A673 (cell line): ENCODE measurements at places on chromosomes 3 and 15.

GRCh38 chr15:78421238-78421965, 16.6 kb upstream of the IREB2 start:
- no peak for DNase-seq

DNA sequence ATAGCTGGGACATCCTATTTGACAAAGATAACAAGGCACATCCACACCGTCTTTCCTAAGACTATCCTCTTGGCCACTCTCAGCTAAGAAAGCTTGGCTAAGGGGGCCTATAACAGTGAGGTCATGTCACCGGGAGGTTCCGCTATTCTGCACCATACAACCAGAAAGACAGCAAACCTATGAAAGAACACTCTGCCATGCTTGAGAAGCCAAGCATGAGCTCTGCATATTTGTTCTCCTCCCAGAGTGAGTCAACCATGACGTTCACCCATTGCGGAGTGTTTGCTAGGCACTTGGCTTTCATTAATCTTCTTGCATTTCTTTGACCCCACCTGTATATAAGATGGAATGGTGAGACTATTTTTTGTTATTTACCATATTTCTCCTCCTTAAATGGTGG, 141.2 kb downstream of the GMNC start:
- no peak for DNase-seq

DNA sequence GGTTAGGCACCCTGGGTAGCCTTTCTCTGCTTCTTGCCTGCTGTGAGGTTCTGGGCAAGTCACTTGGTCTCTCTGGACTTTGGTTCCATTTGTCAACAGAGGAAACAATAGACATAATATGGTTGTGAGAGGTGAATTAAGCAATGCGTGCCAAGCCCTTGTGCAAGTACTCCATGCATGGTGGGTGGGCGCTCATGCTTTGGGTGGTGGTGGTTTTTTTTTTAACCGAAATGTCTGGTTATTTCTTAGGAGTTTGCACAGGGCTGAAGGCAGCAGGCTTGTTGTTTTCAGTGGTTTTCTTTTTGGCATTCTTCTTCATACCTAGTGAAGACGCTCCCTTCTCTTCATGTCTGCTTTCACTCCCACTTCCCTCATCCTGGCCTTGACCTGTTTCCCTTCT, 84.2 kb upstream of the LRTM1 start:
- DNase-seq: no peak

- no peak for DNase-seq
These were observed 119.2 kb upstream of the UBE2E1 start for GRCh38 chr3:23686519-23686918.

DNA sequence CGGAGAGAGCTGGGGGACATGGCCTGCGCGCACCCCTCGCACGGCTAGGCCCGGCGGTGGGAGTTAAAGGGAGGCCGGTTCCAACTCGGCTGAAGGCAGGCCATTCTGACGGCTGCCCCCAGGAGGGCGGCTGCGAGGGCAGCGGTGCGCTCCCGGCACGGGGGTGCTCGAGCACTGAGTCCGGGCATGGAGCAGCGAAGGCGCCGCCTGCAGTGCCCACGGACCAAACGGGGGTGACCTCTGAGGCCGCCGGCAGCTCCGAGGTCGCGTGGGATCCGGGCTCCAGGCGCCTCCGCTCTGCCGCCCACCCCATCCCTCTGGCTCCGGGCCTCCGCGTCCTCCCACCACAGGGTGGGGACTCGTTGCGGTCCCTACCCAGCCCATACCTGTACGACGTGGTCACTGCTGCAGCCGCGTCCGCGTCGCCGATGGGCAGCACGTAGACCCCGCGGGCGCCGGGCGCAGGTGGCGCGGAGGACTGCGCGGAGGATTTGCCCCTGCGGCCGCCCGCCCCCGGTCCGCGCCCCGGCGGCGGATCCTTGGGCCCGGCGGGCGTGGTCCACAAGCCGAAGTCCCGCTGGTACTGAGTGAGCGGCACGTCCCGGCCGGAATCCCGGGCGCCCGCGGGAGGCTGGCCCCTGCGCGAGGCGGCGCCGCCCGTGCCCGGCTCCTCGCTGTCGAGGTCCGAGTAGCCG, 469 bp downstream of the MAP6D1 start:
- DNase-seq: peak; percentile 17

DNA sequence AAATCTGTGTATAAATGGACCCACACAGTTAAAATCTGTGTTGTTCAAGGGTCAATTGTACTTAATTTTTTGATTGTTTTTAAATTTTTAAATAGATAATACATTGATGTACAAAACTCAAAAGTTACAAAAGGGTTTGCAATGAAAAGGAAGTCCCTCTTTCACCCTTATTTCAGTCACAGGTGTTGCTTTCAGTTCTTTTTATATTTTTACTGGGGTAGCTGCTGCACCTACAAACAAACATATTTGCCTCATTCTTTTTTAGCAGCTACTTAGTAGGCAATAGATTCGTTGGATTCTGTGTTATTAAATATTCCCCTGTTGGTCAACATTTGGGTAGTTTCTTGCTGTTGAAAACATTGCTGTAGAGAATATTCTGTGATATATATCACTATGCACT, 44.4 kb downstream of the PIAS1 start:
- DNase-seq: no peak

GRCh38 chr3:31532587-31533168, at the start of gene STT3B:
Gene STT3B, plus strand, starts transcription at chr3:31532925. Its CDS starts 74 bp downstream, at chr3:31532999.
- peak; percentile 87 for DNase-seq

- DNase-seq: peak; percentile 38
These were observed 53.0 kb downstream of the KLHL6 start for GRCh38 chr3:183502237-183503181.

DNA sequence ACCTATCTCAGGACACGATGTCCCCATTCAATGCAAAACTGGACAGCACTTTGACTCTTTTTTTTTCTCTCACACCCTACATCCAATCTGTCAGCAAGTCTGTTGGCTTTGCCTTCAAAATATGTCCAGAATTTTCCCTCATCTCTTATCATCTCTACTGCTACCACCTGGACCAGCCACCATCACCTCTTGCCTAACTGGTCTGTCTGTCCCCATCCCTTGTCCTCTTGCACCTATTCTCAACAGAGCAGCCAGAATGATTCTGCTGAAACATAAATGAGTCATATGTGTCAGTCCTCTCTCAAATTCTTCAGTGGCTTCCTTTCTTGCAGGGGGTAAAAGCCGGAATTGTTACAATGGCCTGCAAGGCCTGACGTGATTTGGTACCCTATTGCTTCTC, 105.8 kb downstream of the CYP19A1 start:
- no peak for DNase-seq

- peak; percentile 24 for DNase-seq
These were observed 58.7 kb upstream of the FNDC3B start for GRCh38 chr3:171980578-171981270.

- peak; percentile 86 for DNase-seq
These were observed 17.2 kb upstream of the GNB5 start for GRCh38 chr15:52208306-52208946.

DNA sequence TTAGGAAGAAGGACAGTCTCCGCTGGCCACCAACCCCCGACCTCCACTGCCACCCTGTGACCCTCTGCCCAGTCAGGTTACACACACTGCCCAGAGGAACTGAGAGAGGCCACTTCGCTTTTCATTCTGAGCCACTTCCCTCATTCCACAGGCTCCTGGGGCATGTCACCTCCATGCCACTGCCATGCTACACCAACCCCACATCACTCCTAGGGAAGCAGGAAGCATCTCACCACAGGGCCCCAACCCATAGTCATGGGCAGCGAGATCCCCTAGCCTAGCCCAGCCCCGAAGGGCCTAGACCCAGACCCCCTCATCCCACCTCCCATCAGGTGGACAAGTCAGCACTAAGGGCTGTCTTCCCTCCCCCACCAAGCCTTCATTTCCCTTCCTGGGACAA, 1.4 kb downstream of the PLCB2 start:
- DNase-seq: no peak

- DNase-seq: no peak
These were observed 21.1 kb downstream of the GTF2A2 start for GRCh38 chr15:59636184-59636583.

GRCh38 chr3:70985572-70985971, 598.0 kb downstream of the FOXP1 start:
- no peak for DNase-seq

DNA sequence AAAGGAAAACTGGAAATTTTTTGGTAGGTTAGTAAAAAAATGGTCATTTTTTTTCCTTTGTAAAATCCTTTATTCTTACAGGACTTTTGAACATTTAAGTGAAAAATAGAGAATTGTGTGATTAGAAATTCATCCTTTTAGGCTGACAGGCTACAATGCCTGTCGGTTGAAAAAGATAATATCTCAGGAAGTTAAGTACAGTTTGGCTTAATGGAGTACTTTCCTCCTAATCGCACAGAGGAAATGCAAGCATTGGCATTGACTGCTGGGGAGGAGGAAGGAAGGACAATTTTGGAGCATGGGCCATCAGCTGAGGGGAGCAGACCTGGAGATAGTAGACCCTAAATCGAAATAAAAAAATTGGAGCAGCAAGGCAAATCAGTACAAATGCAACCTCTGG, 135.1 kb upstream of the ICE2 start:
- DNase-seq: no peak

DNA sequence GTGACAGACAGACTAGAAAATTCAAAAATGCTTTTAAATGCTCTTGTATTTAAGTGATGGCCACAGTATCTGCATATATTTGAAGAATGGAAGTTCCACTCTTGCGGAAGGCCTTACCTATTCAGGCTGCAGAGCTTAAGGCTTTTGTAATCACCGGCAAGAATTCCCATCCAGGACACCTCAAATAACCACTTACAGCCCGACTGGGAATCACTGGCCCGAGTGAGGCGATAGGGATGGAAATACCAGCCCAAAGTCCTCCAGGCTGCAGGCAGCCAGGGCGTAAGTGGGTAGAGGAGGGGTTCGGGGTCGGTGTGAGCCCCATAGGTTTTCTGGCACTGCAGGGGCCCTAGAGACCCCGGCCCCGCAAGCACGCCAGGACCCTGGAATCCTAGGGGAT, 9.5 kb downstream of the CMTM7 start:
- DNase-seq: no peak

DNA sequence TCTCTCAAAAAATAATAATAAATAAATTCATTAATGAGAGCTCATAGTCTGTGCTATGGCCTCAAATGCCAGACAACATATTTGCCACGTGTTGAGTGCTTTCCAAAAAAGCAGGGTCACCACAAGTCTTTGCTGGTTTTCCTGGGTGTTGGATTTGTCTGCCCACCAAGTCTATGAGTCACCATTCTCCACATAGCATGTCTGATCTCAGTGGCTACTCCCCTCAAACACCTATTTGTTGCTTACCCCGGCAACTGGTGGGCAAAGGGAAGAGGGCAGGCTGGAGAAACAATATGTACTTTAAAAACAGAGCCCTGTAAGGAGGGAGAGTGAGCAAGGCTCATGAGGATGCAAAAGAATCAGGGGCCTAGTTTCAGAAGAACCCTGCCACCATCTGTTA, 120.0 kb upstream of the ARRDC4 start:
- no peak for DNase-seq

- DNase-seq: peak; percentile 77
These were observed 26.9 kb upstream of the CA12 start for GRCh38 chr15:63408524-63408923.

DNA sequence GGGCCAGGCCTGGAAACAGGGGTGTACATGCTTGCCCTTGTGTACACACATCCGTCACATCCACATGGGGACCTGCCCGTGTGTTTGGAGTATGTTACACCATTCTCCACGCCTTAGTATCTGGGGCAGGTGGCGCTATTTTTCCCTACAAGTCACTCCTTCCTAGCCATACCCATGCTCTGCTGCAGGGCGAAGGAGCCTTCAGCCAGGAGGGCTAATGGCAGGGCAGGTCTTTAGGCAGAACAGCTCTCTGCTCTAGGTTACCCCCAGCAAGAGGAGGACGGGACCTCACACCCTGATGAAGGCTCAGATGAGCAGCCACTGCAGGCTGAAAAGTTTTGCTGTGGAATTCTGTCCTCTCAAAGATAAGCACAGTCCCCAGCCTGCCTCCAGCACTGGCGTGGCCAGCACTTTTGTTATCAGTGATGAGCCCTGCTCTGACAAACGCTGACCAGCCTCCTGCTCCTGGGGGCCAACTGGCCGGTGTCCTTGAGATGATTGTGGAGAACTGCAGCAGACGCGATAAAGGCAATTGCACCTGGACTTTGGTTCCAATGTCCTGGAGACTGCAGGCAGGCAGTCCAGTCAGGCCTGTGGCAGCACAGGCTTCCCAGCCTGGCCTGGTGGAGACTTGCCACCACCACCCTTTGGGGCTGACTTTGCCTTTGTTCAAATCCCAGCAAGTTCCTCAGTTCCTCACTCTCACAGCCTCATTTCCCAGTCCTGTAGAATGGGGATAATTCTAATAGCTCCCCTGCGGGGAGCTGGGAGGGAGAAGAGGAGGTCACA, 19.8 kb upstream of the PIGZ start:
- no peak for DNase-seq

DNA sequence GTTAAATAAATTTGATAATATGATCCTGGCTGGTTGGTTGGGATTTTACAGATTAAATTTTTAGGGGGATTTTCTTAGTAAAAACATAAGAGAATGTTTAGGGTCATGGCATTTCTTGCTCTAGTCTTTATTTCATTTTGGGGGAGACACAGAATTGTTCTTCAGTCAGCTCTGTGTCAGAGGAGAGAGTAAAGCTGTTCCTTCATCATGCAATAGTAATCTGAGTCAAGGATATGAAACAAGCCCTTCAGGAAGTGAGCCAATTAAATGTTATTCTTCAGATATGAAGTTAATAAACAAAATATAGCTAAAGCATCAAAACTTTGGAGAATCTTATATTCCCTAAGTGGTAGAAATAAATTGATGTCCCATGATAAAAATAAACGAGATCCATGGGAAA, 22.9 kb upstream of the SLC4A7 start:
- no peak for DNase-seq

GRCh38 chr3:19254189-19254588, 105.9 kb downstream of the KCNH8 start:
- DNase-seq: no peak

DNA sequence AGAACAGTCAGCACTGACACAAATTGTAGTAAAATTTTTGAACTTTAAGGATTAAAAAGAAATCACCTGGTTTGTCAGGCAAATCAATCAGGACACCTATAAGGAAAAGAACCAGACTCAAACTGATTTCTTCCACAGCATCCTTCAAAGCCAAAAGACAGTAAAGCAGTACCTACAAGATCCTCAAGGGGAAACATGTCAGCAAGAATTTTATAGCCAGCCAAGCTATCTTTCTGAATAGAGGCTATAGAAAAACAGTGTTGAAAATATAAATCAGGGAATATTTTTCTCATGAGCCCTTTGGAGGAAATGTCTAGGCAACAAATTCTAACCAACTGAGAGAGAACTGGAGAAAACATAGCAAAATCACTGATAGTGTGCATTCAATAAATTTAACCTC, 301.4 kb upstream of the UBE2E2 start:
- no peak for DNase-seq
